ENCODE measurements at places on chromosomes 1 and 21. TPM values are rescaled to one million over a fixed set of nuclear protein-coding genes. Genes with fewer than 3 reads are reported as not detected.

The ZYG11A gene
- total RNA-seq: 1.4 TPM

The TIAM1 gene
- total RNA-seq: 0.38 TPM

The ORC1 gene
- total RNA-seq: 11.5 TPM

The OR14A16 gene
- not detected for total RNA-seq

The PTGER3 gene
- total RNA-seq: not detected

The ADAMTS5 gene
- under 0.01 TPM for total RNA-seq

The TTC24 gene
- total RNA-seq: not detected

The GUCA2B gene
- not detected for total RNA-seq

The CD84 gene
- total RNA-seq: not detected

The KCNN3 gene
- total RNA-seq: 2.3 TPM
